ENCODE measurements at places on chromosomes 7 and 10.

GRCh38 chr10:75495434-75496190 is 64.2 kb downstream of the LRMDA start:
- DNase-seq, result no peak

- DNase-seq, result no peak
Measured at GRCh38 chr7:50592940-50593339, 27.7 kb upstream of the DDC start.

DNA sequence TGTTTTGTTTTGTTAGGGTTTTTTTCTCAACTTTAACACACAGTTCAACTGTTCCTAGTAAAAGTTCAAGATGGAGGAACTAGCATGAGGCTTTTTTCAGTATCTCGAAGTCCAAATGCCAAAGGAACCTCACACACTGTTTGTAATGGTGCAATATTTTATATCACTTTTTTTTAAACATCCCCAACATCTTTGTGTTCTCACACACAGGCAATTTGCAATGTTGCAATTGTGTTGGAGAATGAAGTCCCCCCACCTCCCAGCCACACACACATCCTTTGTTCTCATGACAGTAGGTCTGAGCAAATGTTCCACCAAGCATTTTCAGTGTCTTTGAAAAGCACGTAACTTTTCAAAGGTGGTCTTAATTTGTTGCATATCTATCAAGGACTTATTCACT is 120.9 kb downstream of the TWIST1 start:
- DNase-seq, result no peak

DNA sequence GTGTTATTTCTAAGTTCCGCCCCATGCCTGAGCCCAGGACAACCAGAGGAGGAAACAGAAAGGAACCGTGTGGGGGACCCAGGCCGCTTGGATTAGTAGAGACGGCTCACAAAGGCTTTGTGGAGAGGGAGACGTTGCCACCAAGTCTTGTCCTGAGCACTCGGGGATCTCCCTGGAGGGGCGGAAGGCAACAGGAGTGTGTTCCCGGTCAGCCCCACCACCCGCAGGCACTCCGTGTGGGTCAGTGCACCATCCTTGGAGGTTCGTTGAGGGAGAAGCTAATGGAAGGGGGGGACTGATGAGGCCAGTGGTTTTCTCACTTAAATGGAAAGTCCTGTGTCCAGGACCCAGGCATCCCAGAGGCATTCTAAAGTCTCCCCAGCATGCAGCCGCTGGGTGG is 26.7 kb upstream of the EN2 start:
- DNase-seq, result no peak

- DNase-seq, result no peak
Measured at GRCh38 chr7:55508221-55509011, 63.9 kb downstream of the VOPP1 start.

- DNase-seq, result no peak
Measured at GRCh38 chr7:128162666-128163065, 78.4 kb upstream of the LEP start.

All from adipocyte (in vitro differentiated cells).